ENCODE measurements at places on chromosomes 3 and 15.

- no peak for DNase-seq
Observed at GRCh38 chr3:184558726-184559125, 2.9 kb upstream of the EPHB3 start.

DNA sequence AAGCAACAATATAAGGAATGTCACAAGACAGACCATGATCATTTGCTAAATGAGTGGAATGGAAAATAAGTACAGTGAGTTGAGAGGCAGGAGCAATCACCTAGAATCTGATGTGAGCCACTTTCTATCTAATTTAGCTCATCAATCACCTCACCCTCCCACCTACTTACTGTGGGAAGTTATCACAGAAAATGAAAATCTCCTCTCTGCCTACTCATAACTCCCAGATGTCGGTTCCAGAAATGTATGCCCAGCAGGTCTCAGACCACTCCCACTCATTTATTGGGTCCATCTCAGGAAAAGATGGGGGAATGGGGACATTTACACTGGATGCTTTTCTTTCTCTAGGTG, 270.9 kb downstream of the FHIT start:
- DNase-seq = no peak

DNA sequence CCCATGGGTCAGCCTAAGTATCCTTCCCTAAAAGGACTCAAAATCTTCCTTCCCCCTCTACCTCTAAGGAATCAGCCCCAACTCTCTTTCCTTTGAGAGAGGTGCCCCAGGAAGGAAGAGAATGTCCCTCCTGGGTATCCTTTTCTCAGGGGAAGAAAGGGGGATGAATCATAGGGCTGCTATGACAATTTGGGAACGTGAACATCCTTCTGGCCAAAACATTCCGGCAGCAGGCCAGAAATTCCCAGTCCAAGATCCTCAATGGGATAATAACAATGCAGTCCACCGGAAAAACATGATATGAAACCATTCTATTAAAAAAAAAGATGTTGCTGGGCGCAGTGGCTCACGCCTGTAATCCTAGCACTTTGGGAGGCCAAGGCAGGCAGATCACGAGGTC, 50.8 kb upstream of the CACNA2D3 start:
- no peak for DNase-seq

GRCh38 chr3:81375921-81376320, 385.5 kb downstream of the GBE1 start:
- no peak for DNase-seq

DNA sequence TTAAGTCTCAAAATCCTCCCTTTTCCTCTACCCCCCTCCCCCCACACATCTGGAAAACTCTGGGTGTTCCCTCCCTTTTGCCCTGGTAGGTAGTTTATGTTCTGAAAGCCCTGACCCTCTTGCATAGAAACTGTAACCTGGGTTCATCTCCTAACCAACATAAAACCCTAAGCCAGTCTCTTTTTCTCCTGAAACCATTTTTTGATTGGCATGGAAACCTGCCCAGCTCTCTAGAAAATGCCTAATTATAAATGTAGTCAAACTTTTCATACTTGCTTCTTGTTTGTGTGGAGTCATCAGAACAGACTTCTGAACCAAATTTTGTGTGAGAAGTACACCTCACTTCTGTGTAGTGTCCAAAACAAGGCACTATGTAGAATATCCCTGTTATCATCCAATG, 1264.4 kb downstream of the SI start:
- DNase-seq = no peak

- no peak for DNase-seq
Observed at GRCh38 chr15:90320062-90320884, 31.8 kb upstream of the ZNF774 start.

GRCh38 chr3:108406063-108406660, 104.2 kb downstream of the MYH15 start:
- DNase-seq = no peak

- peak; percentile 23 for DNase-seq
Observed at GRCh38 chr3:138187296-138188012, at the start of gene ARMC8. Gene ARMC8, plus strand, starts transcription at chr3:138187301. Its CDS starts 254 bp downstream, at chr3:138187555.

- DNase-seq = no peak
Observed at GRCh38 chr15:84661001-84661400, 3.0 kb upstream of the NMB start.

GRCh38 chr3:178103140-178103539, 433.1 kb upstream of the KCNMB2 start:
- DNase-seq = no peak

DNA sequence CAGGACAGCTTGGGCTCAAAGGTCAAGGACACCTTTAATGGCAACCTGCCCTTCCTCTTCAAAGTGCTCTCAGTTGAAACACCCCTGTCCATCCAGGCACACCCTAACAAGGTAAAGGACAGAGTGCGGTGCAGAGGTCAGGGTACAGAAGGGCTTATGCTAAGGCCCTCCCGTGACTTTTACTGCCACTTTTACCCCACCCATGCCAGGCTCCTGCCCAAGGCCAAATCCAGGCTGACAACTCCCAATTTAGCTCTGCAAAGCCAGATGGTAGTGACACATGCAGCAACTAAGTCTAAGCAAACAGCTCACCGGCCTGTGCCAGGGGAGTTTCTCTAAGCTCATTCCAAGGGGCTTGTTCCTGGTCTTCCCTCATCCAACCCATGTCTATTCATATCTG, 1.6 kb downstream of the MPI start:
- DNase-seq = no peak

DNA sequence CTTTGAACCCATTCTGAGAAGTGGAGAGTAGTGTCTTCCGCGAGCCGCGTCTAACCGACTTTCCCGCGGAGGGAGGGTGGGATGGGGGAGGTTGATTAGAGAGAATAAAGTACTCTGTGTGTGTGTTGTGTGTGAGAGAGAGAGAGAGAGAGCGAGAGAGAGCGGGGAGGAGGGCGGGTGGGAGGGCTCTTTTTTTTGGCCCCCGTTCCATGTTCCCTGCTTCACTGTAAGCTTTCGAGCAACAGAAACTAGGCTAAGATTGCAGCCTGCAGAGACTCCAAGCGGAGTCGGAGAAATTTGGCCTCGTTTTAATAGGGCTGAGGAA, 1.6 kb upstream of the MEIS2 start:
- DNase-seq = no peak

DNA sequence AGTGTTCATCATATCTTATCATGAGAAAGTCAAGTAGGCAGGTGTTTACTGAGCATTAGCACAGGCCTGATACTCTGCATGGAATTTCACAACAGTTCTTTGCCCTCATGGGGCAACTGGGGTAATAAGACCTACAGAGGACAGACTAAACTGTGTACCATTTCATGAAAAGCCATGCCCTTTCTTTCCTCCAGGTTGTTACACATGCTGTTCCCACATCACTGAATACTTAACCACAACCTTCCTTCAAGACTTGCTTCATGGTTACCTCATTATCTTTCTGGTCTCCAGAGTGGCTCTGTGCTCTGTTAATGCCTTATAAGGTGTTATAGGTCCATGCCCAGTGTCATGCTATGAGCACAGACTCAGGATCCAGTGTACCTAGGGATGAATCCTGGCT, 28.2 kb upstream of the RSL24D1 start:
- DNase-seq = no peak

- no peak for DNase-seq
Observed at GRCh38 chr3:190019006-190019405, 101.7 kb downstream of the P3H2 start.

- DNase-seq = no peak
Observed at GRCh38 chr15:85444122-85444745, 63.8 kb downstream of the AKAP13 start.
